Left ventricle myocardium superior (tissue), 1 donor: ENCODE measurements at places on chromosomes 13 and 19. TPM values are rescaled to one million over a fixed set of nuclear protein-coding genes. Genes with fewer than 3 reads are reported as not detected.
A peak's percentile ranks its signal among the peaks of the same experiment; 100 is the strongest.

- peak; percentile 33 for DNase-seq
These were observed 97.0 kb upstream of the MBNL2 start for GRCh38 chr13:97124915-97125809.

Gene FCGBP
- 13.0 TPM for total RNA-seq

Gene CLEC17A
- total RNA-seq, result not detected

Gene IGFL1
- not detected for total RNA-seq

DNA sequence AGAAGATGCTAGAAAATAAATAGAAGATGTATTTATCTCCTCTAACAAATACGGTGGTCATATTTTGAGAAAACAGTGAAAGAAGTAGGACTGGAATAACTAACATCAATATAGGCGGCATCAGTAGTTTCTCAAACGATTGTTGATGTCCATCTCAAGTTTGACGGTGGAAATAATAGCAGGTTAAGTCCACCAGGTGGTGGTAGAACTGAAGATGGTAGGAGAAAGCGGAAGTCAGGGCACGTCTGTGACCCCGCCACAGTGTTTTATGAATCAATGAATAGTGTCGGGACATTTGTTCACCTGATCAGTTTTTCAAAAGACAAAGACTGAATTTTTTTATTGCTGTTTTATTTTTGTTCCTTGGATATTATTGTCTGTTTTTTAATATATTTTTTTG lies 706.4 kb upstream of the SLC10A2 start:
- DNase-seq, result no peak

Gene ADGRE3
- total RNA-seq, result not detected

DNA sequence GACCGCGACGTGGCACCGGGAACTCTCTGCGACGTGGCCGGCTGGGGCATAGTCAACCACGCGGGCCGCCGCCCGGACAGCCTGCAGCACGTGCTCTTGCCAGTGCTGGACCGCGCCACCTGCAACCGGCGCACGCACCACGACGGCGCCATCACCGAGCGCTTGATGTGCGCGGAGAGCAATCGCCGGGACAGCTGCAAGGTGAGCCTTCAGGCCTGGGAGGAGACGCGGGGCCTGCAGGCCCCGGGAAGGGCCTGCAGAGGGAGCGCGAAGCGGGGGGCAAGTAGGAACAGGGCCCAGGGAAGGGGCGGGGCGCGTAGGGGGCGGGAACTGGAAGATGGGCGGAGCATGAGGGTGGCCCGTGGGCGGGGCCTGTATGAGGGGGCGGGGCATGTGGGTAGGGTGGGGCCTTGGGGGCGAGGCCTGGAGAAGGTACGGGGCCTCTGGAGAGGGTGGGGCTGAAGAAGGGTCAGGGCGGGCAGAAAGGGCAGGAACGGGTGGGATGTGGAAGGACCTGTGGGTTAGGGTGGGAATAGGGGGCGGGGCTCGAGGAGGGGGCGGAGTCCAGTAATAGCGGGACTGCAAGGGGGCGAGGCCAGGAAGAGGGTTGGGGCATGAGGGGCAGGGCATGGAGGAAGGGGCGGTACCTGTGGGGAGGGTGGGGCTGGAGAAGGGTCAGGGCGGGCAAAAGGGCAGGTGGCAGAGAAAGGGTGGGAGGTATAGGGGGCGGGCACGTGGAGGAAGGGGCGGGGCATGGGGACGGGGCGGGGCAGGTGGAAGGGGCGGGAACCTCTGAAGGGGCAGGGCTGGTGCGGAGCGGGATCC lies 2.5 kb downstream of the CFD start:
- DNase-seq, result peak; percentile 60

GRCh38 chr13:91664039-91664438 lies 265.6 kb downstream of the GPC5 start:
- DNase-seq, result no peak

DNA sequence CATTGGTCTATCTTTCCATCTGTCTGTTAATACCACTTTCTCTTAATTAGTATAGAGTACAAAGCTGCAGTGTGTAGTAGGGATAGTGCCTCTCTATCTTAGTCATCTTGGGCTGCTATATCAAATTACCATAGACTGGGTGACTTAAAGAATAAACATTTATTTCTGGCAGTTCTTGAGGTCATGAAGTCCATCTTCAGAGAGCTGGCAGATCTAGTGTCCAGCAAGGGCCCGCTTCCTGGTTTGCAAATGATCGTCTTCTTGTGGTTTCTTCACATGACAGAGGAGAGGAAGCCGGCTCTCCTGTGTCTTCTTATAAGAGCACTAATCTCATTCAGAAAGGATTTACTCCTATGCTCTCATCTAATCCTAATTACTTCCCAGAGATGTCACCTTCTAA lies 6.1 kb downstream of the ZNF700 start:
- no peak for DNase-seq

DNA sequence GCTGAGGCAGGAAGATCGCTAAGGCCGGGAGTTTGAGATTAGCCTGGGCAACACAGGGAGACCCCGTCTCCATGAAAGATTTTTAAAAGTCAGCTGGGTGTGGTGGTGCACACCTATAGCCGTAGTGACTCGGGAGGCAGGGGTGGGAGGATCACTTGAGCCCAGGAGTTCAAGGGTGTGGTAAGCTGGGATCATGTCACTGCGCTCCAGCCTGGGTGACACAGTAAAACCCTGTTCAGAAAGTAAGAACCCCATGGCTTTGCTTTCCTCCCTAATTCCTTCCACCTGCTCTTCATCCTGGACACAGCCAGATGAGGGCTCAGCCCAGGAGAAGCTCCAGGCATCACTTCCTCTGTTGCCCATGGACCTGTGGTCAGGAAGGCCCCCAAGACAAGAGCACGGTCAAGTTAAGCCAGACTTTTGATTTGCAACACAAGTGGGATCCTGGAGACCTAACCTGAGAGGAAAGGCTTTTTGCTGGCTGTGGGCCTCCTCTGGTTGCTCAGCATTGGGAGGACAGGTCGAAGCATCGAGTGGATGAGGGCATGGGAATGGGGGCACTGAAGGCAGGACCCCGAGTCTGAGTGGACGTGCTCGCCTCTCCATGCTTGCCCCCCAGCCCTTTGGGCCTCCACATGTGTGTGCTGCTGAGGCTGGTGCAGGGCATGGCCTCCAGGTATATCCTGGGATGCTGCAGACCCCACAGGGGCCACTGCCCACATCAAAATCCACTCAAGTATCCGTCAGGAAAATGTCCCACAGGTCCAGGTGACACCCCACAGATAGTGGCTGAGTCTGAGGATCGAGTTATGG lies 25.4 kb downstream of the TUBA3C start:
- no peak for DNase-seq

DNA sequence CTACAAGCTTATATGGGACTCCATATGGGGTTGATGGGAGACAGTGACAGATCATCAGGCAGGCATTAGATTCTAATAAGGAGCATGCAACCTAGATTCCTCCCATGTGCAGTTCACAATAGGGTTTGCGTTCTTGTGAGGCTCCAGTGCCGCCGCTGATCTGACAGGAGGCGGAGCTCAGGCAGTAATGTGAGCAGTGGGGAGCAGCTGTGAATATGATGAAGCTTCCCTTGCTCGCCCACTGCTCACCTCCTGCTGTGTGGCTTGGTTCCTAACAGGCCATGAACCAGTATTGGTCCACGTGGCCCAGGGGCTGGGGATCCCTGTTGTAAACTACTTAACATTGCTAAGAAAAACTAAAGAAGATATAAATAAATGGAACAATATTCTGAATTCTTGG lies 378.4 kb downstream of the KCNRG start:
- no peak for DNase-seq

DNA sequence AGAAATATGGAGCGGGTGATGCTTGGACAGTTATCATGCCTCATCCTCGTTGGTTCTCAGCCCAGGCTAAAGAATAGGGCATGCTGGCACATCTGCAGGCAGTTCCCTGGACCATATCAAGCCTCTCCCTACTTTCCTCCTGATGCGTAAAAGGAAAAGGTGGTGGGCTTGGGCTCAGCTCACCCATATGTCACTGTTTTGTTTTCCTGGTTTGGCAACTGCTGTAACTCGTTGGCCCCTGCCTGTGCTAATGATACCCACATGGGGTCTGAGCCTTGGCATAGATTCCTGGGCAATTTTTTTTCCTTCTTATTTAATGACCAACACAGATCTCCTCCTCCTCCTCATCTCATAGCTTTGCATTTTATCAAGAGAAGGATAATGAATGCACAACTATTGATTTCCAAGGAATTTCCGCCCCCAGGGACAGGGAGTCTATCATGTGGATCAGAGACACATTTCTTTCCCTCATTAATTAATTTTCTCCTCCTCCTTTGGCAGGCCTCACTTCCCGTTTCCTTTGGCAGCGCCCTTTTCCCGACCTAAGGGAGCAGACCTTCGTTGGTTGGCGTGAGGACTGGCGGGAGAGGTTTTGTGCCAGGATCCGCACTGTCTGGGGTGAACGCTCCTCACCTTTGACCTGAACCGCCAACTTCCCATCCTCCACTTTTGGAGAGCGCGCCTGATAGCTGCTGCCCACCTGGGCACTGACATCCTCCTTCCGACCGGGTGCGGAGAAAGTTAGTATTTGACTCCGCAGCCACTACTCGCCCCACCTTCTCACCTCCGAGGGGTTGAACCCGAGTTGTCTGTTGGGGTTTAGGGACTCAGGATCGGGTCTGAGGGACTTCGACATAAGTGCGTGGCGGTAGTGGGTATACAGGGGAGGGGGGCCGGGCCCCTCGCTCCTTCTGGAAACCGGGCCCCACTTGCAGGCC lies 3.4 kb upstream of the POU4F1 start:
- DNase-seq, result no peak

Gene CYP4F2
- total RNA-seq, result not detected

Gene SLC17A7
- 1.4 TPM for total RNA-seq

GRCh38 chr19:23792784-23793183 lies 34.1 kb upstream of the ZNF681 start:
- DNase-seq, result no peak

DNA sequence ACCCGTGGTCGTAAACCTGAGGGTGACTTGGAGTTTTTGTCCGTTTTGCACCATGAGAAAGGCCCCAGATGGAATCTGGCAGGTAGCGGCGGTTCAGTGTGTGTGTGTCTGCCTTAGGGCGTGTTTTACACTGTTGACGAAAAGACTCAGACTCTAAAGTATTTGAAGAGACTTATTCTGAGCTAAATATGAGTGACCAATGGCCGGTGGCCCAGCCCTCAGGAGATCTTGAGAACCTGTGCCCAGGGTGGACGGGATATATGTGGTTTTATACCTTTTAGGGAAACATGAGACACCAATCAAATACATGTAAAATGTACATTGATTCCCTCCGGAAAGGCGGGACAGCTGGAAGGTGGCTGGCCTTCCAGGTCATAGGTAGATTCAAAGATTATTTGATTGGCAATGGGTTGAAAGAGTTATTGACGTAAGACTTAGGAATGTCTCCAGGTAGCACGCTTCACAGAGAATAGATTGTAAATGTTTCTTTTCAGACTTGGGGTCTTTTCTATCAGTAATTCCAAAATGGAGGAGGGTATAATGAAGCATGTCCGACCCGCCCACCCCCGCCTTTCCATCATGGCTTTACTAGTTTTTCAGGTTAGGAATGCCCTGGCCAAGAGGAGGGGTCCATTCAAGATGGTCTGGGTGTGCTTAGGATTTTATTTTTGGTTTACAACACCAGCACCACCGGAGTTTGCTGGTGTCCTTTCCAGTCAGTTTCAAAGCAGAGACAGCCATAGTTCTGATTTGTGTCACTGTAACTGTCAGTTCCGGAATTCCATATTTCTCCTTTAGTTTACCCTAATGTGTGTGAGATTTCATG lies 1.0 kb upstream of the ZNF529 start:
- no peak for DNase-seq

DNA sequence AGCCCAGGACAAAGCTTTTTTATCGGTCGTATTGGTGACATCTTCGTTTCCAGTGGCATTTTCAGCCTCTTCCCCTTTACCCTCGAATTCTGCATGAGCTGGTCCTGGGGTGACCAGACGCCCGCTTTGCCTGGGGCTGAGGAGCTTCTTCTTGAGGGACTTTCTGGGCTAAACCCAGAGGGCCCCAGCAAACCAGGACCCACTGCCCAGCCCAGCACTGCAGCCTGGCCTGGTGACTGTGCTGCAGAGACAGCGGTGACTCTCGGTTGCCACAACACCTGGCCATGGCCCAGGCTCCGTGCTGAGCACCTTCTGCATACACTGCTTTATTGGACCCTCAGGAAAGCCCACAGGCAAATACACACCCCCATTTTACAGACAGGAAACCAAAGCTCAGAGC lies 21.0 kb downstream of the SPACA7 start:
- no peak for DNase-seq

DNA sequence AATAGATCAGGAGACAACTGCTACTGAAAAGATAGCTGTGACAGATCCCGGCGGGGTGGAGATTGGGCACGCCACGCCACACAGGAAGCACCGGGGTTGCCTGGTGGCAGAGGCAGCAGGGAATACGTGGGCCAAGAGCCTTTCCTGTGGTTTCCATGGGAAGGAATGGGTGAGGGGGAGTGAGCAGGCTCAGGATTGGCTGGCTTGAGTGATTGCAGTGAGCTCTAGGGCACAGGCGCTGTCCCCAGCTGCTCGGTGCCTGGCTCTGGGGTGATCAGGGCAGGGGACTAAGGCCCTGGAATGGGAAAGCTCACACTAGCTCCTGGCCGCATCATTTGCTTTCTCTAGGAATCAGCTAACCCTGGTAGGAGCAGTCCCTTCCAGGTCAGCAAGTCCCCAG lies 166.1 kb downstream of the USP12 start:
- no peak for DNase-seq

DNA sequence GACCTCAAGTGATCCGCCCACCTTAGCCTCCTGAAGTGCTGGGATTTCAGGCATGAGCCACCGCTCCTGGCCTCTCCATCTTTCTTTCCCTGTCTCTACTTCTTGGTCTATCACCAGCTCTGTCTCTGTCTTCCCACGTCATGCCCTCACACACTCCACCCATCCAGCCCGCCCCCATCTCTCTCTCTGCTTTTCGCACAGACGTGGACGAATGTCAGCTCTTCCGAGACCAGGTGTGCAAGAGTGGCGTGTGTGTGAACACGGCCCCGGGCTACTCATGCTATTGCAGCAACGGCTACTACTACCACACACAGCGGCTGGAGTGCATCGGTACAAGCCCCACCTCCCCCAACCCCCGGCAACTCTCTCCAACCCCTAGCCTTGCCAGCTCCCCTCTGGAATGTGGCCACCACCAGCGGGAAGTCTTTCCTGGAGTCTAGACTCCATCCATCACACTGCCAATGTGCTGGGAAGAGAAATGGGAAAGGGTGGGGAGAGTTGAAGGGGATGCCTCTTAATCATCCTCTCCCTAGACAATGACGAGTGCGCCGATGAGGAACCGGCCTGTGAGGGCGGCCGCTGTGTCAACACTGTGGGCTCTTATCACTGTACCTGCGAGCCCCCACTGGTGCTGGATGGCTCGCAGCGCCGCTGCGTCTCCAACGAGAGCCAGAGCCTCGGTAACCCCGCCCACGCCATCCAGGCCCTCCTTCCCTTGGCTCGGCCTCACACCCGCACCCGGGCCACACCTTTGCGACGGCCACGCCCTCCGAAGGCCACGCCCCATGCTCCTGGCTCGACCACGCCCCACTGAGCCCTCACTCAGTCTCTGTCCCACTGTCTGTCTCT lies 22.5 kb downstream of the LTBP4 start:
- DNase-seq, result peak; percentile 53

GRCh38 chr19:49857838-49858087 lies 6.8 kb downstream of the PTOV1 start:
- no peak for DNase-seq
